ENCODE measurements at places on chromosomes 5 and 9.

DNA sequence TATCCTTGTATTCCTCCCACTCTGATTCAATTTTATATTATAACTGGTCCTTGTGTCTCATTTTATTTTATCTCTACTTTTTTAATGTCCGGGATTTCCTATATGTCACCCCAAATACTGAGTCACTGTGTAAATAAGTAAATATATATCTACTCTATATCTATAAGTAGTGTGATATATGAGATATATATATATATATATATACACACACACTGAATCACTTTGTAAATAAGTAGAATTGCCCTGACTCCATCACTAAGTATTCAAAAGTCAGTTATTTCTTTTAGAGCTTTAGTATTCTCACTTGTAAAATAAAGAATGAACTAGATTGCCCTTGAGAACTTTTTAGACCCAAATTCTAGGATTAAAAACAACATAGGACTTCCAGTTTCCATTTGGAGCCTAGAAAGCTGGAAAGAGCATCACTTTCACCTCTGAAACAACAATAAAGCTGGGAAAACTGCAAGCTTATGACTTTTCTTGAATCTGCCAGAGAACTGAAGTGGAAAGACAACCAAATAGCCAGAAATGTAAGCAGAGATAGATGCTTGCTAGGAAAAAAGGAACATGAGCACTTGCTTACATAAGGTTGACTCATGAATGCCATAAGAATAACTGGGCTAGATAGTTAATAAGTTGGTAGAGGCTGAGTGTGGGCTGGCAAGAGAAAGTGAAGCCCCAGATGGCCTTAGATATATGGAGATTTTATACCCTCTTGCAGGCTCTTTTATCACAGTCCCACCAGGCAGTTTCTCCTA lies 171.1 kb upstream of the TLX3 start:
- no peak for ATAC-seq

DNA sequence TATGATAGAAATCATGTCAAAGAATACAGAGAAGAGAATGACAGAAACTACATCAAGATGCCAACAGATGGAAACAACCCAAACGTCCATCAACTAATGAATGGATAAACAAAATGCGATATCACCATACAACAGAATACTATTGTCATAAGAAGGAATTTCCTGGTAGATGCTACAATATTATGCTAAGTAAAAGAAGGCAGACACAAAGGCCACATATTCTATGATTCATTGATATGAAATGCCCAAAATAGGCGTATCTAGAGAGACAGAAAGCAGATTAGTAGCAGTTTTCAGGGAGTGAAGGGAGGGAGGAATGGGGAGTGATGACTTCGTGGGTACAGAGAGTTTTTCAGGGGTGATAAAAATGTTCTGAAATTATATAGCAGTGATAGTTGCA lies 58.3 kb upstream of the AKNA start:
- ATAC-seq = no peak

DNA sequence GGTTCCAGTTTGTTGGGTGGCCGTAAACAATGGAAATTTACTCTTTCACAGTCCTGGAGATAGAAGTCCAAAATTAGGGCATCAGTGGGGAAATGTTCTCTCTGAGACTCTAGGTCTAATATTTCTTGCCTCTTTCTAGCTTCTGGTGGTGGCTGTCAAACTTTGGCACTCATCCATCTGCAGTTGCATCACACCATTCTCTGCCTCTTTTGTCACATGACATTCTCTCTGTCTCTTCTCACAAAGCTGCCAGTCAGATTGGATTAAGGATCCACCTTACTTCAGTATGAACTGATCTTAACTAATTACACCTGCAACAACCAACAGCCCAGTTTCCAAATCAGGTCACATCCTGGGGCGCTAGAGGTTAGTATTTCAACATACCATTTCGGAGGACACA lies 222.9 kb upstream of the FTMT start:
- no peak for ATAC-seq

DNA sequence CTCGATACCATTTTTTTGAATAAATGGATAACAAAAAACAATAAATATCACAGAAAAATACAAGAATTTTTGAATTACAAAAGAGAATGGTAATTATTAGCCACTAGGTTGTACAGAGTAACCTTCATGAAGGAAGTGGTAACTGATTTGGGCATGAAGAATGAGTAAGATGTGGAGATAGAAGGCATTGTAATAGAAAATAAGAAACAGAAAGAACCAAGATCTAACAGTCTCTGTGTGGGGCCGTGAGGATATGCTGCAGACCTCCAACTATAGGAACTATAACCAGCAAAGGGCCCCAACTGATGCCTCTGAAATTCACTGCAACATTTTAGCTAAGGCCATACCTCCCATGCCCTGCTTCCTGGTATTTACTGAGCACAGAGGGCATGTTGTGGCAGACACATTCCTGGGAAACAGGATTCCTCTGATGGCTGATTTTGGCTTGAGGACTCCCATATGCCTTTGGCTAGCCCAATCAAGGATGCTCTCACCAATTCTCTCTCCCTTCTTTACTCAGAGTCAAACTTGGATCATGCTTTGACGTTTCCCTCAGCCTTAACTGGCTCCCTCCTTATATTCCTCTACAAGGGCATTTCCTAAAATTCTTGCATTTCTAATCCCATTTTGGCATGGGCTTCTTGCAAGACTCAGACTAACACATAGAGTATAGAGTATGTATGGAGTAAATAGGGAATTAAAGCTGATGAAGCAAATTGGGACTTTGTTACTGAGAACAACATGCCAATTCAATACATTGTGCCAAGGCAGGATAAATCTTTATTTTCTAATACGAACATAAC lies 208.9 kb downstream of the PDE4D start:
- no peak for ATAC-seq

- no peak for ATAC-seq
These were observed 104.2 kb downstream of the RAPGEF6 start for GRCh38 chr5:131530706-131531331.

DNA sequence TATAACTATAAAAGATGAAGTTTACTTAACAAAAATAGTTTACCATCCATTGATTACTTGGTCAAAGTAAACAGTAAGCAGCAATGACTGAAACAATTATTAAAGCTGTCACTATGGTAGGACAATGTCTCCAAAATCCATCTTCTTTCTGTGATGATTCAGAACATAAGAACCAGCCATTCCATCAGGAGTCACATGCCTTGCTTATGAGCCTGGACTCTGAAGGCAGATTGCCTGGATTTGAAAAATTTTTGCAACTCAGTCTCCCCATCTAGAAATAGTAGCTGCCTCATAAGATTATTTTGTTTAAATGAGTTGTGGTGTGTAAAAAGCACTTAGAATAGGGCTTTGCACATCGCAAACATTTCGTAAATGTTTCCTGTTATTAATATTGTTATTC lies 136.2 kb downstream of the LIFR start:
- ATAC-seq = no peak

DNA sequence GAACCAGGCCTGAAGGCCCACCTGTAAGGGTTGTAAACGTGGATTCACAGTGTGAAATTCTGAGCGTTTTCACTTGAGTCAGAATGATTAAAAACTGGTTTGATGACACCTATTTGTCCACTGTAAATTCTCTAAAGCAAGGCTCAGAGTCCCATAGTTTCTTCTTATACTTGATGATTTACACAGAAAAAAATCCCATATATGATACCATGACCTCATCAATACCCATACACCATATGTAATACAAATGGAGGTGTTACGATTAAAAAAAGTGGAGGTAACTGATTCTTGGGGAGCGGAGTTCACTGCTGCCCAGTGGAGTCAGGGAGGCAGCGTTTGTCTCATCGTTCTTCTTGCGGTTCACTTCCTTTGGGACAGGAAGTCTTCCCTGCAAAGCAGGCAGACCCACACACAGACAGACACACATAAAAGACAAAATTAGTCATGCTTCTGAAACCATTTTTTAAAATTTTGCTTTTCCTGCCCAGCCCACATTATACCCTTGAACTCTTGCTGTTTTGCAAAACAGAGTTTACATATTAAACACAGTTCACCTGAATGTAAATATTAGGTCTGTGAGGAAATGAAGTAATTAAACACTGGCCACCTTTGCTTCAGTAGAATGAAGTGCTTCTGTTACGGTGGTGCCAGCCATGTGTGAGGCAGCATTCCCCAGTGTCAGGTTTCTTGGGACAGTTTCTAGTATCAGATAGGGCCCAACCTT lies 26.2 kb downstream of the NREP start:
- ATAC-seq = no peak

DNA sequence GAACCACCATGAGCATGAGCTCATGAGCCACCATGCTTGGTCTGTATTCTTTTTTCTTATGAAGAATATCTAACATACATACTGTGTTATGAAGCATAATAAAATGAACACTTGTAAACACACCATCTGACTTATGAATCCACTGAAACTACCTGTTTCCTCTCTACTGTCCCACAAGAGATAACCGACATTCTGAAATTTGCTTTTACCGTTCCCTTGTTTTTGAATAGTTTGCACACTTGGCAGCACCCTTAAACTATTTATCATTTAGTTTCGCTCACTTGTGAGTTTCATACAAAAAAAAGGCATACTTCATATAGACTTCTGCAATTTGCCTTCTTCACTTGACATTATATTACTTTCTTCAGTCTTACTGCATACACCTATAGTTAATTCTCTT lies 8.9 kb downstream of the LARS1 start:
- ATAC-seq = no peak

- no peak for ATAC-seq
These were observed 30.4 kb downstream of the HMGCR start for GRCh38 chr5:75367401-75367800.

- no peak for ATAC-seq
These were observed 80.6 kb downstream of the COL23A1 start for GRCh38 chr5:178509491-178510057.

- no peak for ATAC-seq
These were observed 1290.2 kb upstream of the WWC1 start for GRCh38 chr5:167001246-167001645.
